Renal pelvis (tissue), 12 donors: ENCODE measurements at places on chromosomes 11 and 22.

DNA sequence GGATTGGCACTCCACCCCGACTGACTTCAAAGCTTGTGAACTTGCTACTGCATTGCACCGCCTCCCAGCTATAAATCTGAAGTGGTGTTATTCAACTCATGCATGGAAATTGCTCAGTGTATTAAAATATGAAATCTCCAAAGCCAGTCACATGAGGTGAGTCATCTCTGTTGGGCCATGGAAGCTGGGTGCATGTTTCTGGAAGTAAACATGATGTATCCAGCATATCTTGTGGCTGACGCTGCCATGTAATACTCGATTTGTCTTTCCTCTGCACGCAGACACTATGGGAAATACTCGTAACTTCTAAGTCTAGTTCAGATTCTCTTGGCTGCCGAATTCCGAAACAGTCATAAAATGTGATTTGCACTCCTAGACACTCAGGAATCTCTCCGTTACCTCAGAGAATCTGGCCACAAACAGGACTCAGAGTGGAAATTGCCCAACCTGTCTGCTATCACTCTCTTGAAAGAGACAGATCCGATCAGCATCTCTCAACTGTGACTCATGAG is 154.9 kb upstream of the MPPED2 start:
- DNase-seq = peak; percentile 16

DNA sequence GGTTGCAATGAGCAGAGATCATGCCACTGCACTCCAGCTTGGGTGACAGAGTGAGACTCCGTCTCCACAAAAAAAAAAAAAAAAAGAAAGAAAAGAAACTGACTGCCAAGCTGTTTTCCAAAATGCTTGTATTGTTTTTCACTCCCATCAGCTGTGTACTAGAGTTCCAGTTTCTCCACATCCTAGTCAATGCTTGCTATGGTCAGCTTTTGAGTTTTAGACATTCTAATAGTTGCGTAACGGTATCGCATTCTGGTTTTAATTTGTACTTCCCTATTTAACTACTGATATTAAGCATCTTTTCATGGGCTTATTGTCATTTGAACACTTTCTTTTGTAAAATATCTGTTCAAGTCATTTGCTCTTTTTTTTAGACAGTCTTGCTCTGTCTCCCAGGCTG is 55.7 kb downstream of the TSPAN18 start:
- no peak for DNase-seq

DNA sequence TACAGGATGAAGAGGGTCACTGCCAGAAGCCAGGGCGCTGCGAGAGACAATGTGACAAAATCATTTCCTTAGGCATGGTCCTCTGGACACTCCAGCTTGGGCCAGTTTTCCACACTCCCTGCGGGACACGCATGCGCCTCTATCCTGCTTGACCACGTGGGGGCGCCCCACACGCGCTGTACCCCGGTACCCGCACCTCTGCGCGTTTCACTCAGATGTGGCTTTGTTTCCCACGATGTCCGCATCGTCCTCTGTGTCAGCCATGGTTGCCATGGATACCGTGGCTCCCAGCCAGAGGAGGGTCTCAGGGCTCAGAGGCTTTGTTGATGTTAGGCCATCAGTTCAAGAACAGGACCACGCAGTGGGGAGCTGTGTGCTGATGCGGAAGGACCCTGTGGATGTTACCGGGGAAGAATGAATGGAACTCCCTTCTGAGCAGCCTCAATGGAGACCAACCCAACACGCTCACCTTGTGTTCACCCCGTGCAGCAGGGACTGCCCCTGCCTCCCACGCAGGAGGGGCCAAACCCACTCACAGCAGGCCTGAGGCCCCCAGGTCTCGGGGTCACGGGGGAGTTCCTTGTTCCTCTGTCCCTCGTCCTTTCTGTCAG is 101.1 kb upstream of the SLC22A12 start:
- DNase-seq = peak; percentile 36

GRCh38 chr11:27089746-27090145 is 49.1 kb downstream of the BBOX1 start:
- DNase-seq = no peak

DNA sequence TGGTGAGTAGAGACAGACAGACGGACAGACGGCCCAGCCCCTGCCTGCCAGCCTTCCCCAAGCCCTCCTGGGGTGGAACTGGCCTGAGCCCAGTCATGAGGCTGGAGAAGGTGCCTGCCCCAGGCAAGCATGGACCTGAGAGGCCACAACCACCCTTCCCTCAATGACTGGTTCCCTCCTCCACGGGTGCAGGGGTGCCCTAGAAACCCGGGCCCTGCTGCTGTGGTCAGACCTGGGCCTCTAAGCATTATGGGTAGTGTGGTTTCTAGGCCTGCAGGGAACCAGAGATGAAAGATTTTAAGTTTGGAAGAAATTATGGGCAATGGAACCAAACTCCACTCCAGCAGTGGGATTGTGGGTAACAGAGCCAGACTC is 13.5 kb downstream of the RHBDD3 start:
- DNase-seq = no peak

DNA sequence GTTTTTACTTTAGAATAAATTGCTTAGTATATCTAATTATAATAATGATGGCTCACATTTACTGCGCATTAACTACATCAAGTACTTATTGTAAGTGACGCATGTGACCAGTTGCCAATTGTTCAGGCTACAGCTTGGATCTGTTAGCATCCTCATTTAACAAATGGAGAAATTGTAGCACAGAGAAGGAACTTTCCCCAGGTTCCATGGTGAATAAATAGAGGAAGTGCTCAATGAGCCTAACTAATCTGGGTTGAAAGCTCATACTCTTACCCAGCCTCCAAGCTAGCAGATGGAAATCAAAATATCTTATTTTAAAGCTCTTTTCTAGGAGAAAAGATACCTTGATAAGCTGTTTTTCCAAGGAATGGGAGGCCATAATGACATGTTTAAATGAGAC is 19.8 kb downstream of the MMP27 start:
- no peak for DNase-seq

- DNase-seq = no peak
Observed at GRCh38 chr11:115220423-115220822, 283.8 kb downstream of the CADM1 start.

DNA sequence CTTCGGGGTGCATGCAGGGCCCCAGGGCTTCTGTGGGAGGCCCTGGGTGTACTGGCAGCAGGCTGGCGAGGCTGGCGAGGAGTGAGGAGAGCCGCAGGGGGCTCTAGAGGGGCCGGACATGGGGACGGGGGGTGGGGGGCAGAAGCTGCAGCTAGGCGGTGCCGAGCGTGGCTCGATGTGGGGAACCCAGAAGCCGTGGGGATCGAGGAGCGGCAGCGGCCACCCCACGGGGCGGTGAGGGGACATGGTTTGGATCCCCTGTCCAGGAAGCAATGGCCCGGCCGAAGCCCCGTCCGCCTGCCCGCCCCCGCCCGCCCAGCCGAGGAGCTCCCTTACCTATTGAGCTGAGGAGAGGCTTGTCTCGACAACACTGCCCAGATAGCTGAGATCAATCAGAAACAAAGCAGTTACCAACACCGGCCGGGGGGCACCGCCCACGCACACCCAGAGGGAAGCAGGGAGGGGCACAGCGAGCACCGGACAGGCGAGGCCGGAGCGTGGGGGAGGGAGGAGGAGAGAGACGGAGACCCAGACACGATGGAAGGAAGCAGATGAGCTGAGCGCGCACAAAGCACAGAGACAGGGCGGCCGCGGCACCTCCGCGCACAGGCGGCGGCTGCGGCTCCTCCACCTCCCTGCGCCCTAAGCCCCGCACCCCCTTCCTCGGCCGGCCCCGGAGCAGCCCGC is 38.7 kb downstream of the IGSF9B start:
- no peak for DNase-seq

GRCh38 chr11:119843877-119844276 is 114.9 kb upstream of the NECTIN1 start:
- DNase-seq = no peak

DNA sequence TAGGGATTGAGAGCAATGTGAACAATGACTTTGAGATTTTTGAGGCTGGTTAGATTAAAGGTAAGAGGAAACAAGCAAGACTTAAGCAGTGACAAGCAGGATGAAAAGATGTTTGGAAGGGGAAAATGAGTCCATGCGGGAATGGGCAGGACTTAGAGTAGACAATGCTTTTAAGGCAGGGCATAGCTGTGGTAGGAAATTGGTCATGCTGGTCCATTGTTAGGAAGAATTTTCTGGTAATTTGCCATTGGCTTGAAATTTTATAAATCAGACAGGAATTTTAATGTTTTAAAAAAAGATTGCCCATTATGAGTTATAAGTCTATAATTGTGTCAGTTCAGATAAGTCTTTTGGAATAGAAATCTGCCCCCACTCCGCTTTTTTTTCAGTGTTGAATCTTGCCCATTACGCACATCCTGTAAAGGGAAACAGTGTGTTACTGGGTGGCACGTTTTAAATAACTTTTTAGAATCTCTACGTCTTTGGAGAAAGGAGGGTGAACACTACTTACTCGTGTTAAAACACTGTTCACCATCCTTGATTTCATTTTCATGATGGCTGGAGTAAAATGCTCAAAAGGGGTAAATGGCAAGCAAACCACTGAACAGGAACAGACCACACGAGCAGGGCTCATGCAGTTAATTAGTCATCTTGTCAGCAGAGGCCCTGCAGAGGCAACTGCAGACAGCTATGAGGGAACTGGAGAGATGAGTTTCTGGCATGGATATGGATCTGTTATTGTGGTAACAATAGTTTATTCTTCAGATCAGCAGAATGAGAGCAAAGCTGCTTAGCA is 25.0 kb downstream of the SWAP70 start:
- DNase-seq = no peak

DNA sequence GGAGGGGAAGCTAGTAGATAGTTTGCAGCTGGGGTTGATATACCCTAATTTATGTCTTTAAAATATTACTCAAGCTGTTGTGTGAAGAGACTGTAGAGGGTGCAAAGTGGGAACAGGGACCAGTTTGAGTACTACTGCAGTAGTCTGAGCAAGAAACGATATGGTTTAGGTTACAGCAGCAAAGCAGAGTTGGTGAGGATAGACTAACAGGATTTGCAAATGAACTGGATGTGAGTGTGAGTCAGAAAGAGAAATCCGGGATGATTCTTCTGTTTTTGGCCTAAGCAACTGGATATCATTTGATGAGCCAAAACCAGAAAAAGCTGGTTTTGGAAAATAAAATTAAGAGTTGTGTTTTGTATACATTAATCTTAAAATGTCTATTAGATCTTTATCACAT is 749.5 kb upstream of the CCDC90B start:
- no peak for DNase-seq

DNA sequence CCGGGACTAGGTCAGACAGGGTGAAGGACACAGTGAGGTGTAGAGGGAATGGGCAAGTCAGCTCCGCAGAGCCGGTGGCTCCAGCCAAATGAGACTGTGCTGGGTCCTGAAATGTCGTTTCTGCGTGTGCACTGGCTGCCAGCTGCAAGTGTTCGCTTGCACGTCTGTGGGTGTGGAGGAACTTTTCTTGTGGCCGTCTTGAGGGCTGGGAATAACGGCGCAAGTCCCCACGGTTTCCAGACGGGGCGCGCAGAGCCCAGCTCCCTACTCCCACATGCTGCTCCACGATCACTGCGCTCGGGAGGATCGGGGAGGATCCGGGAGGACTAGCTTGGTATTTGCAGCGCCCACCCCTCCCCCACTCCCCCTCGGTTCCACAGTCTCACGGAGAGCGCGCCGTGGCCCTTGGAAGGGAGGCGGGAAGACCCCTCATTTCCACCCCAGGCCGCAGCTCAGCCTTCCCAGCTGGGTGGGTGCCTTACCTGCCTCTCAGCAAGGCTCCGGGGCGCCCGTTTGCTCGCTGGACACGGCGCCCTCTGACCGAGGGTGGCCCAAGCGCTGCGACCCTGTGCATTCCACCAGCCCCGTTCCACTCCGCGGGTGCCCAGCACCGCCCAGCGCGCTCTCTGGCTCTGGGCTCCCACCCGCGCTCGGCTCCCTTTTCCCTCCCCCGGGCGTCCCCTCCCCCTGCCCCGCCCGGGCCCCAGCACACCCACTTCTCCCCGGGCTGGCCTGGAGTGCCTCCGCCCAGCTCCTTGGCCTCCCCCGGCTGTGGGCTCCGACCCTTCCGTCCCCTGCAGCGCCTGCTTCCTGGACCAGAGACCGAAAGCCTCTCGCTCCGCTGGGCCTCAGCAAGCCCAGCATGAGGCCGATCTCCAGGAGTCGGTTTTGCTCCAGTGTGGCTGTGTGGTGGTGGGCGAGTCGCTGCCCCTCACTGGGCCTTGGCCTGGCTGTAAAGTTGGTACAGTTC is at the start of gene KCNE3:
TSS of gene KCNE3 (minus strand) at position 634 of the 970 bp plus-strand sequence. CDS start 9,986 bp downstream, outside the sequence.
- peak; percentile 51 for DNase-seq

DNA sequence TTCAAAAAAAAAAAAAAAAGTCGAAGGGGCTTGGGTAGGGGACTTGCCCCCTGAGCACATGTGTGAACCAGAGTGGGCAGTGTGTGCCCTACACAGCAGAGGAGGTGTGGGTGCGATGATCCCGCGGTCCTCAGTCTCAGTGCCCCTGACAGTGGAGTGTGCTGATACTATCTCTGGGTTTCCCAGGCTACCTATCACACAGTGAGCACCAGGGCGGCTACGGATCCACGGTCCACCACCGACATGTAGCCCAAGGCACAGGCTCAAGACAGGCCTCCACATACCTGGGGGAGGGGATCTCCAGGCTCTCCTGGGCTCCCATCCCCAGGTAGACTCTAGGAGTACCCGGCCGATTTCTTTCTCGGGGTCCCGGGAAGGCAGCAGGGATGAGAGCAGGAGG is 9.1 kb downstream of the B3GAT1 start:
- DNase-seq = no peak

GRCh38 chr22:20807315-20807752 is 33.4 kb downstream of the SERPIND1 start:
- DNase-seq = no peak

- DNase-seq = no peak
Observed at GRCh38 chr22:25212337-25212736, 7.1 kb upstream of the CRYBB2 start.

DNA sequence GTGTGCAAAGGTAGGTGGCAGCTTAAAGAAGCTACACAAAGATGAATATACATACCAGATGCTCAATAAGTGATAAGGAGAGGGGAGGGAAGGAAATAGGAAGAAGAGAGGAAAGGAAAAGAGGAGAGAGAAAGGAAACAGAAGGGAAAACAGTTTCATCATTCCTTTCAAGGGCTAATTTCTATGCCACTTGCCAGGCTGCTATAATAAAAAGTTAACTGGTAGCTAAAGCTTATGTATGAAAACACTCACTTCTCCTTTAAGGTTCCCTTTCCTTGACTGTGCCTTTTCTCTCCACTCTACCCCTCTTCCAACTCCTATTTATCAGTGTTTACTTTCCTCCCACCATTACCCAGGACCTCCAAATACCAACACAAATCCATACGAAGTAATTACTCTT is 347.9 kb downstream of the DLG2 start:
- DNase-seq = no peak

GRCh38 chr11:40162901-40163883 is 1296.3 kb downstream of the LRRC4C start:
- no peak for DNase-seq

DNA sequence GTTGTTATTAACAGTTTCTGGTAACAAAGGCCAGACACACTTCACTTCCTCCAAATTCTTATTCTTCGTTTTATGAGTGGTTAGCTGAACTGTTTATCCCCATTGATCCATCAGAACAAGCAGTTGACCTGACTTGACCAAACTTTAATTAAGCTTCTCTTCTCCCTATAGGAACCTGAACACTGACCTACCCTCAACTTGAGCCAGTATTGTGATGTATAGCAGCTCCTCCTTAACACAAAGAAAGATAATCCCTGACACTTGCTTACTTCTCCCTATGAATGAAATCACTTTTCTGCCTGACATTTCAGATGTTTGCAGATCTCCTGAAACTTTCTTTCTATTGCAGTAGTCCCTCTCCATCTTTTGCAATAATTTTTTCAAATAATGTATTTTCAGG is 41.9 kb downstream of the ANO5 start:
- DNase-seq = no peak
